Right kidney (tissue), 9 donors: ENCODE measurements at places on chromosomes 11 and 22.

DNA sequence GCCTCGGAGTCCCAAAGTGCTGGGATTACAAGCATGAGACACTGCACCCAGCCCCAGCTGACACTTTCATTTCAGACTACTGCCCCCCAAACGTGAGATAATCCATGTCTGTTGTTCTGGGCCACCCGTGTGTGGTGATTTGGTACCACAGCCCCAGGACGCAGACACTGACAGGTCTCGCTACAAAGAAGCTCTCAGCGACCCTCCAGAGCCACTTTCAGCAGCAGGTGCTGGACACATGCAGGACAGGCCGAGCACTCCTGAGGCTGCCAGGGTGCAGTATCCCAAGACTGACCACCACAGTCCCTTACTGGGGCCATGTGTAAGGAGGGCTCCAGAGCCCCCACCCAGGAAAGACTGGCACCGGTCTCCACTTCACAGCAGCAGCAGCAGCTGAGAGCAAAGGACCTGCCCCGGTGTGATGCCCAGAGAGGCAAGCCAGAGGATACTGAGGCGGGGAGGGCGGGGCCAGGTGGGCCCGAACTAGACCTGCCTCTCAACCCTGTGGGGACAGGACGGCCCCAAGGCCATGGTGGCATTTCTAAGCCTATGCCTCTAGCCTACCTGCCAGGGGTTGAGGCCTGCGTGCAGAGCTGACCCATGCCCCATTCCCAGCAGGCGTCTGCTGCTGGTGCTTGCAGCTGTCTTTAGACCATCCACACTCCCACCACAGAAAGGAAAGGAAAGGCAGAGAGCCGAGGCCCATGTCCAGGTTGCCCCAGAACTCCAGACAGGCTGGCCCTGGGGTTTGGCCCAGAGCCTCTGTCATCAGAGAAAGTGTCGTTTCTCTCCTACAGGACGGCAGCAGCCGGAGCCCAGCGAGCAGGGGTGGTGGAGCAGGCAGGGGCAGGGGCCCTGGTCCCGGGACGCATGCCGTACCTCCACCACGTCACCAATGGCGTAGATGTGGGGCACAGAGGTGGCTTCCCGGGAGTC is 28.0 kb upstream of the GNB1L start:
- DNase-seq: no peak

DNA sequence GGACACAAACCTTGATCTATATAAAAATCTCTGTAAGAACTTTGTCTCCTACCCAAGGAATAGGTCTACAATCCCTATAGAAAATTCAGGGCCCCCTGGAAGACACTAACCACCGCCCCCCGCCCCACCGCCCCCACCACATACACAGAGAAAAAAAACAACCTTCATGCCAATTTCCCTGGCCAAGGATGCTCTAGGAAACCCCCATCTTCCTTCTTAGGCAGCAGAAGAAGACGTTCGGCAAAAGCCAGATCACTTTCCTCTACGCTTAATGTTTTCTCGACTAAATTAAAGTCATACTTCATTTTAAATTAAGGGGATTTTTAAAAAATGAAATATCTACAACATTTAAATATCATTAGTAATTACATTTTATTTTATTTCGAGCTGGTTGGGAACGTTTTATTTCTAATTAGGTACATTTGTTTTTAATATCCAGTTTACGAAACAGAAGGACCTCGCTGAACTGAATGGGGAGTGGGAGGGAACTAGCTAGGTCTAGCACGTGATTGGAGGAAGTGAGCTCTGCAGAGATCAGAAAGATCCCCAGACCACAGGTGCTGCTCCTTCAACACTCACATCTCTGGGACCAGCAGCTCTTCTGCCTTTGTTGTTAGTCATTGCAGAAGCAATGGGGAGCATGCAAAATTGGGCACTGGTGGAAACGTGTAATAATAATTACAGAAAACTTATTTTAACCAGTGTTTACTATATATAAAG is 472.3 kb downstream of the MN1 start:
- no peak for DNase-seq

- no peak for DNase-seq
These were observed 5.1 kb upstream of the PDGFD start for GRCh38 chr11:104169091-104169490.

GRCh38 chr22:48335442-48336139 is 1492.1 kb downstream of the BRD1 start:
- no peak for DNase-seq

DNA sequence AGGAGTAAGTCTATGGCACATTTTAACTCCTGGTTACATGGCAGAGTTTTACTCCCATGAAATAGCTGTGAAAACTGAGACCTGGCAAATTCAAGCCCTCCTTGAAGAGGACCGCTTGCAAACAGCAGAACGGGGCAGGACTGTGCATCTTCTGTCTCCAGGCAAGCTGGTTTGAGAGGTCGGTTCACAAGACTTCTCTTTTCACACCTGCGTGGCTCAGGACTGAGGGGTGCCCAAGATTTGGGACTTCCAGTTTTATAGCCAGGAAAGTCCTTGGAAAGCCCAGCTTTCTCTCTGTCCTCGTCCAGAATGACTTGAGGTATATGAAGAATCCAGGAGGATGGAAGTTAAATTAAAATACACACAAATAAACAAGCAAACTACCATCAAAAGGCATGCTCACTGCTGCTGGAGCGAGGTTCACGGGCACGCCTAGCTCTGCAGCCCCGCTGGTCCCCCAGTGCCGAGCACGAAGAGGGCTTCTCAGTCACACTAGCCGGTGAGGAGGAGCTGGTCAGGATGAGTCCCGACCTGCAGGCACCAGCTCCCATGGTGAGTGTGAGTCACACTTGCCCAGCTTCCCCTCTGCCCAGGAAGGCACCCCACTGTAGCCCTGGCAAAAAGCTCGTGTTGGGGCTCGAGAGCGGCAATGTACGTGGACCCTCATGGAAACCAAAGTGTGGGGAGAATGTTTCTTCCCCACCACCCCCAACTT is 1382.4 kb downstream of the BRD1 start:
- no peak for DNase-seq

GRCh38 chr11:48116437-48117228 is 100.0 kb upstream of the OR4B1 start:
- no peak for DNase-seq

DNA sequence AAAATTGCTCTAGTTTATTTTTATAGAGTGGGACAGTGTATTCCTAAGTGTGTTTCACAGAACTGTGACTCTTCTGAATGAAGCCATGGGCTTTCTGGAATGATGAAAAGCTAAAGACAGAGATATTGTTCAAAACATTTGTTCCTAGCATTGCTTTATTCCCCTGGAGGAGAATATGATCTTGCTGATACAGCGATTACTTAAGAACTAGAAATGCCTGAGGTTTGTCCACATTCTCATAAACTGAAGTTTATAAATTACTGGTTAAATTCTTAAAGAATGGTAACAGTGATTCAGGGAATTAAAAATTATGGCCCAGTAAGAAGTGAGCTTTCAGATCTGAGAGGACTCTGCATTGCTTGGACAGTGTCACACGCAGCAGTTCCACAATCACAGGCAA is 690.3 kb downstream of the FAM181B start:
- DNase-seq: no peak

- DNase-seq: no peak
These were observed 34.3 kb upstream of the CFAP300 start for GRCh38 chr11:102012946-102013345.

DNA sequence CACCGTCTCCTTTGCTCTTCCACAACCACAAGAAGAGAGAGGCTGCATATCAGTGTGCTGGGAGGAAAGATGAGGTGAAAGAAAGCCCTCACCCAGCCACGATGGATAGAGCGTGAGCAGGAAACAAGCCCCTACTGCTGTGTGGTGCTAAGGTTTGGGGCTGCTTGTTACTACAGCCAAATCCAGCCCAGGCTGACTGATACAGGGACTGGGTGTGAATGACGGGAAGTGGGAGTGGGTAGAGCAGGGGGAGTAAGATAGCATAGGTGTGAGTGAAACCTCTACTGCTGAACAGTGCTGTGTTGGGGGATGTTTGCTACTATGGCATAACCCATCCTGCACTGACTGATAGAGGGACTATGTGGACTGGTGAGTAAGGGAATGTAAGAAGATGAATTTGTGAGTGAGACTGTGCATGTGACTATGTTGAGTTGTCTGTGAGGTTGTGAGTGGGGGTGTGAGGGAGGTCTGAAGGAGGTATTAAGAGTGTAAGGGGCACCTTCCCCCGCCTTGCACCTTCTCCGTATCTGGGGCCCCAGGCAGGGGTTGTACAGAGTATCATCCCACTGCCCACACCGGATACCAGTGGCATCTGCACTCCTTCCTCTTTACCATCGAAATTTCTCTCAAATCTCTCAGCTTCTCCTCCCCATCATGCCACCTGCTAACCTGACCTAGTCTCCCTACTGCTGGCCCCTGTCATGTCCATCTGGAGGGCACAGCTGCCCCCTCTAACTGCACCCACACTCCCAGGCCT is 91.5 kb downstream of the MN1 start:
- no peak for DNase-seq

DNA sequence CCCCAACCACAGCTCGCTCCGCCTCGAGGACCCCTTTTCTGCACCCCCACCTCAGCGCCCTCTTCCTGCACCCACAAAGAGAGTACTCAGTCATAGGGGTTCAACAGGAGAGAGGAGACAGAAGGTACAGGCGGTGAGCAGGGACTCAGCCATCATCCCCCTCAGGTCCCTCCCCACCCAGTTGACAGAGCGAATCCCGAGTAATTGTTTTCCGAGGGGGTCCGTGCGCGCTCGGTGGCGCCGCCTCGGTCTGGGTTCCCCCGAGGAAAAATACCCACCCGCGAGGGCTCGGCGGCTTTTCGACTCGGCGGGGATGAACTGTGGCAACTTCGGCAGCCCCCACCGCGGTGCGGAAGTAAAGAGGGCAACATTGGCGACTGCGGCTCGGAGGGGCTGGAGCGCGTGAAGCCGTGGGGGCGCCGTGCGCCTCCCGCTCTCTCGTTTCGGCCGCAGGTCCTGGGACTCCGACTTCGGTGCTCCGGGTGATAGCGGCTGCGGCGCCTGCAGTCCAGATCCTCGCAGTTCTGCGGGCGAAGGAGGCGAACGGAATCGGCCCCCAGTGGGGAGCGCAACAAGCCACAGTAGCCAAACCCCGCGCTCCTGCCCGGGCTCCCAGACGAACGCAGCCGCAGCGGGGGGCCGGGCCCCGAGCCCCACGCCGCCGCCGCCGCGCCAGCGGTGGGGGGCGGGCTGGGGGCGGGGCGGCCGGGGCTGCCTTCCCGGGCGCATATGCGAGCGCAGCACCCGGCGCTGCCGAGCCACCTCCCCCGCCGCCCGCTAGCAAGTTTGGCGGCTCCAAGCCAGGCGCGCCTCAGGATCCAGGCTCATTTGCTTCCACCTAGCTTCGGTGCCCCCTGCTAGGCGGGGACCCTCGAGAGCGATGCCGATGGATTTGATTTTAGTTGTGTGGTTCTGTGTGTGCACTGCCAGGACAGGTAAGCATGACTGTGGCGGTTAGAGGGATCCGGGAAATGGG is at the start of gene NELL1:
NELL1 (plus strand) TSS at position 743 of the 976 bp plus-strand sequence.
- peak; percentile 56 for DNase-seq

GRCh38 chr11:69904161-69904973 is 85.2 kb upstream of the FGF3 start:
- no peak for DNase-seq

- no peak for DNase-seq
These were observed 65.6 kb downstream of the INSC start for GRCh38 chr11:15180212-15180792.

DNA sequence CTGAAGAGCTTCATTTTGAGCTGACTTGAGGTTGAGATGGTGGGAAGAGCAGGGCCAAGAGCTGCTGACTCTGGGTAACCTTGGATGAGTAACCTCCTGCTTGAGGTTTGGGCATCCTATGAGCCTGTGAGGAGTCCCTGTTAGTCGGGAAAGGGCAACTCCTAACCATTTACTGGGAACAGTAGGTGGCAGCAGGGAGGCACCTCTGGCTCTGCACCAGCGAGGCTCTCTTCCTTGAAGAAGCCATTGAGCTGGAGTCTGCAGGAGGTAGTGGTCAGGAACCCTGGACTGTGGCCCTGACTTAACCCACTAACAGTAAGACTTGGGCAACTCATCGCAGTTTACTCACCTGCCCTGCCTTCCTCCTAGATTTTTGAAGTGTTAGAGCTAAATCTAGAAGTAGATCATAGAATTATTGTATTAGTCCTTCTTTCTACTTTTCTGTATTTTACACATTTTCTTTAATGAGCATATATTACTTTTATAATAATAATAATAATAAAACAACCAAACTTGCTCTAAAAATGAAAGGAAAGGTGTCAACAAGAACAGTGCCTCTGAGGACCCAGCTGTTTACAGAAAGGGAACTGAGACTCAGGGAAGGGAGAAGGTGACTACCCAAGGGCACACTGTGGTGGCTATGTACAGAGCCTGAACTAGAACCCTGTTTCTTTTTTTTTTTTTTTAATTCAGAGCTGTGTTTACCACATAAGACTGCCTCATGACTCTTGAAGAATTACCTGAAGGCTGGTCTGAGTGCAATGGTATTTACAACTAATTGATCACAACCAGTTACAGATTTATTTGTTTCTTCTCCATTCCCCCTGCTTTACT is 47.5 kb downstream of the MEI1 start:
- peak; percentile 42 for DNase-seq

GRCh38 chr11:125588505-125588904 is 4.1 kb upstream of the STT3A start:
- no peak for DNase-seq

- no peak for DNase-seq
These were observed 90.9 kb downstream of the PDHX start for GRCh38 chr11:35007277-35007676.

DNA sequence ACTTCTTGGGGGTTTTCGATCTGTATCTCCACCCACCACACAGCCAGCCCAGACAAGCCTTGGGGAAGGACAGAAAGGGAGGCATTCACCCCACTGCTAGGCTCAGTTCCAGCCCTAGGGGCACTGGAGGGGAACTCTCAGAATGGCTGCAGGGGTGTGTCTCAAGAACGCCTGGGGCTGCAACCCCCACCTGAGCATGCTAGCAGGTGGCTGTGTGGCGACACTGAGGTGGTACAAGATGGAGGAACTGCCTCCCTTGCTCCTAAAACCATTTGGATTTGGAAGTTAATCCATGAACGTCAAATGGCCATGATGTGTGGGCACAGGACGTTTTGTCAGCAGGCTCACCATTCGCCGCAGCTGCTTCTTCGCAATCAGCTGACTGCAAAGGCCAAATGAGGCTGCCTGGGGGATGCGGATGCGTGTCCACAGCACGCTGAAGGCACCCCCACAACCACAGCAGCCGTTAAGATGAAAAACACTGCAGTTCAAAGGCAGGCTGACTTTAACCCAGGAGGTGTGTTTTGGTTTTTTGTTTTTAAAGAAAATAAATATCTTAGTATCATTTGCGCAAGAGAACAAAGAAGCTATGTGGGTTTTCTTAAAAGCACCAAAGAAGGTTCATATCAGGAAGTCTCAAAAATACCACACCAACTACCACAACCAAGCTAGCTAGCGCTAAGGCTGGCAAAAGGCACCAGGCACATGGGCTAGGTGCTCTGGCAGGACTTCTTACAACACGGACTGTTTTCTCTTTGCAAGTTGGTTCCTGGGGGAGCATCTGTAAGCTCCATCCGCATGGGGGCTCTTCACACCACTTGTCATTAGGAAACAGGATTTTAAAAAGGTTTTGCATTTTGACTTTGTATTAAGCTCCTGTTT is 22.2 kb upstream of the NAP1L4 start:
- no peak for DNase-seq
